ENCODE measurements at places on chromosomes 5 and 9. TPM values are rescaled to one million over a fixed set of nuclear protein-coding genes. Genes with fewer than 3 reads are reported as not detected.

DNA sequence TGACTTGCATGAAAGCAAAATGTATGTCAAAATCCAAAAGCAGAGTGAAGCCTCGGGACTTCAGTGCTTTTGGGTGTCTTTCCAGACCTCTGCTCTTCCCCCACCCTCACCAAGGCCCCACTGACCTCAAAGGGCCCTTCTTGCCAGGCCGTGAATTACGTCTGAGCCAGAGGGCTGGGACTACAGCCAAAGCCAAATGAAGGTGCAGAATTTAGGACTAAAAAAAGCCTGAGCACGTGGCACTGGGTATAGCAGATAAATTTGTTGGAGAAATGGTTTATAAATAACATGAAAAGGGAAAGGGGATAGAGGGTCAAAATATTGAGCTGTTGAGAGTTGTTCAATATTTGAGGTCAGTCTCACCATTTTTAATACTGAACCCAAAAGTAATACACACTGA lies 163.4 kb downstream of the GHR start:
- peak; percentile 73 for DNase-seq

GRCh38 chr9:131484051-131484445 lies 18.7 kb upstream of the POMT1 start:
- DNase-seq: no peak

DNA sequence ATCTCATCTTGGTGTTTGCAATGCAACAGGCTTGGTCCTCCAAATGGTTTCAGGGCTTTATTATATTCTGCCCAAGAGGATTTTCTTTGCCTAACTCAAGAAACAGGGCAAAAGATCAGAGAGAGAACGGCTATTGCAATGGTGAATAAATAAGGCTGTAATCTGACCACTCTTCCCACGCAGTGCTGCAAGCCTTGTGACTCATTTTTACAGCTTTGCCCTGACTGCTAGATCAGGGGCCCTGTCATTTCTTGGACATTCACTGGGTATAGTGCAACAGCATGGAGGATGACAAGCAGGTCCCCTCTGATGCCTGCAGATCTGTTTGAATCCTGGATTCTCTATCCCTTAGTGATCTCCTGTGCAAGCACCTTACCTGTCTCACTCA lies 459.1 kb downstream of the EBF1 start:
- no peak for DNase-seq

Gene DHX29
- total RNA-seq: 20.7 TPM

DNA sequence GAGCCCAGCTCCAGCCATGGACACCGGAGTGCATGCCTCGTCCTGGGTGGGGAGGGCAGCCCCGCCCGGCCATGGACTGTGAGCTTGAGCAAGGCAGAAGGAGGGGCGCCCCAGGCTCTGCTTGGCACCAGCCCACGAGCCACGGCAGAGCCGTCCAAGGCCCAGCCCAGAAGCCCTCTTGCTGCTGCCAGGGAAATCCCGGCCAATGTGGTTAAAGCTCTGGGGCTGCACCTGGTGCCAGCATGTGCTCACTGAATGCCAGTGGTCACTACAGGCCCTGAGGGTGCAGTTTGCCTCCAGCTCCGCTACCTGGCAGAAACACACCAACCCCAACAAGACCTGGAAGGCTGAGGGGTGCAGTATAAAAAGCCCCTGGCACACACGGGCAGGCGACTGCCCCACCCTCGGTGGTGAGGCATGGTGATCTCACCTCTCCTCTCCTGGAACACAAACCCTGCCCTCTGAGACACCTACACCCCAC lies 11.8 kb downstream of the BRD3 start:
- peak; percentile 89 for DNase-seq

DNA sequence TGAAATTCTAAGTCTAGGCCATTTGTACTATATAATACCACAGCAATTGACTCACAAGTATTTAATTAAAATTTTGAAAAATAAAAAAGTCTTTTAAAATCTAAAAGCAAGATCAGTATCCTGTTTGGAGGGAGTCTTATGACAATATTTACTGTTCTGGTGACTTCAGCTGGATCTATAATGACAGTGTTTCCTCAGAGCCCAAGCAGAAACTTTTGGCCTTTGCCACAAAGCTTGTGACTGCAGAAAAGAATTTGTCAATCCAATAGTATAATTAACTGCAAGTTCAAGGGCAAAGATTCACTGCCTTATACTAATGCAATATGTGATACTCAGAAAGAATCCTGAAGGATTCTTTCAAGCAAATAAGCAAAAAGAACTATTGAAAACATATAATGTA lies 49.6 kb upstream of the RAPGEF6 start:
- DNase-seq: no peak

- DNase-seq: no peak
Observed at GRCh38 chr9:120833325-120833724, 9.4 kb downstream of the PSMD5 start.
